A549 treated with ZK216348 at 1 μM for 4 hours (cell line): ENCODE measurements at places on chromosomes 5 and 9. TPM values are rescaled to one million over a fixed set of nuclear protein-coding genes. Genes with fewer than 3 reads are reported as not detected.

TENT4A gene
- total RNA-seq: 17.4 to 25.3 TPM (median 21.3 TPM) in 5 replicates

THG1L gene
- total RNA-seq: 25.4 to 38.0 TPM (median 28.0 TPM) in 5 replicates

DPYSL3 gene
- 16.2 to 20.7 TPM (median 18.0 TPM) in 5 replicates for total RNA-seq

CCL27 gene
- 0.25 to 0.94 TPM (median 0.34 TPM) in 3 of 5 replicates, not detected in the others for total RNA-seq

STPG3 gene
- not detected in 5 replicates for total RNA-seq

MCTP1 gene
- 6.8 to 12.7 TPM (median 7.9 TPM) in 5 replicates for total RNA-seq

ZNF346 gene
- 8.9 to 12.5 TPM (median 11.9 TPM) in 5 replicates for total RNA-seq

GDF9 gene
- total RNA-seq: 0.17 to 0.28 TPM (median 0.23 TPM) in 3 of 5 replicates, not detected in the others

FOXD4 gene
- 0.34 to 0.94 TPM (median 0.49 TPM) in 5 replicates for total RNA-seq

CPEB4 gene
- 13.2 to 24.8 TPM (median 16.9 TPM) in 5 replicates for total RNA-seq

STKLD1 gene
- 0.84 to 2.0 TPM (median 0.94 TPM) in 5 replicates for total RNA-seq

LURAP1L gene
- total RNA-seq: 17.8 to 27.0 TPM (median 22.9 TPM) in 5 replicates

GABRB2 gene
- total RNA-seq: not detected in 5 replicates

CYFIP2 gene
- total RNA-seq: 13.9 to 24.4 TPM (median 21.5 TPM) in 5 replicates

ZBED3 gene
- 3.0 to 4.5 TPM (median 3.7 TPM) in 5 replicates for total RNA-seq

SMIM33 gene
- total RNA-seq: not detected in 5 replicates

WNT8A gene
- total RNA-seq: not detected in 5 replicates

PLAC8L1 gene
- 0.34 to 0.75 TPM (median 0.70 TPM) in 3 of 5 replicates, not detected in the others for total RNA-seq

AMBP gene
- total RNA-seq: 6.1 to 9.0 TPM (median 6.5 TPM) in 5 replicates

FKBP15 gene
- total RNA-seq: 15.8 to 19.2 TPM (median 17.1 TPM) in 5 replicates

SPATA9 gene
- total RNA-seq: not detected in 5 replicates
